ENCODE measurements at places on chromosomes 12 and 14.
A peak's percentile ranks its signal among the peaks of the same experiment; 100 is the strongest.

DNA sequence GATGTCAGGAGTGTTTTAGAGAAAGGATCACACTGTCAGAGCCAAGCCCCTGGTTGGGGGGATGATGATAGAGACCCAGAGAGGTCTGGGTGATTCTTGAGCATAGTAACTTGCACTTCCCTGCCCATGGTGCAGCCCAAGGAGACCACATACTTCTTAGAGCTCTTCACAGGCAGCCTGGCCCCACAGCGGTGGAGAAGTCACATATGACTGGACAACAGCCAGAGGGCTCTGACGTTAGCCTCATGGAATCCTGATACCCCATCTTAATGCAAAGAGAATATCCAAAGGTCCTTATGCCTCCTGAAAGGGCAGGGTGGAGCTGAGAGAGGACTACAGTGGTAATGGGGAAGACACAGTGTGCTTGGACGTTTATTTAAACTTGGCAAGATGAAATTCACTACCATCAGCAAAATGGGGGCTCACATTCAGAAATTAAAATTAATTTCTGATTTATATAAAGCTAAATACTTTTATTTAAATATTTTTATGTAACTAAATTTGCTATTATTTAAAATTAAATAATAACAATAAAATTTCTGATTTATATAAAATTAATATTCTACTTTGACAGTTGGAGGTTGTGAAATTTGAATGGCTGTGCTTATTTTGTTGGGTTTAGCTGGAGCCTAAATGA lies 131.3 kb downstream of the KTN1 start:
- DNase-seq = no peak

GRCh38 chr12:188910-189621 lies 24.9 kb downstream of the SLC6A12 start:
- DNase-seq = no peak

- DNase-seq = no peak
Observed at GRCh38 chr14:53847881-53848280, 108.7 kb downstream of the BMP4 start.

DNA sequence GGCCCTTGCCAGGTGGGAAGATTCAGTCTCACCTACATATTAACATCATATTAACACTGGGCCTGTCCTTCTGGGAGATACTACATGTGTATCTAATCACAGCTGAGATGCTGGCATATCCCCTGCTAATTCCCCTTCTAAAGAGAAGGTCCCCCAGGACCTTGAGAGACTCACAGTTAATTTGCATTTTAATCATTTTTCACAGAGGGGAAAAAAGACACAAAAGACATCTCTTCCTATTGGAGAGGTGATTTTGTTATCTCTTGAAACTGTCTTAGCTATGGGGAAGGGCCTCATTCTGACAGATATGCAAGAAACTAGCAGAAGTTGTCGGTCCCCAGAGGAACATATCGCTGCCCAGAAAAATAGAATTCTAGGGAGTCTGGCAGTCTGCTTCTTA lies 7.5 kb downstream of the C14orf132 start:
- no peak for DNase-seq

DNA sequence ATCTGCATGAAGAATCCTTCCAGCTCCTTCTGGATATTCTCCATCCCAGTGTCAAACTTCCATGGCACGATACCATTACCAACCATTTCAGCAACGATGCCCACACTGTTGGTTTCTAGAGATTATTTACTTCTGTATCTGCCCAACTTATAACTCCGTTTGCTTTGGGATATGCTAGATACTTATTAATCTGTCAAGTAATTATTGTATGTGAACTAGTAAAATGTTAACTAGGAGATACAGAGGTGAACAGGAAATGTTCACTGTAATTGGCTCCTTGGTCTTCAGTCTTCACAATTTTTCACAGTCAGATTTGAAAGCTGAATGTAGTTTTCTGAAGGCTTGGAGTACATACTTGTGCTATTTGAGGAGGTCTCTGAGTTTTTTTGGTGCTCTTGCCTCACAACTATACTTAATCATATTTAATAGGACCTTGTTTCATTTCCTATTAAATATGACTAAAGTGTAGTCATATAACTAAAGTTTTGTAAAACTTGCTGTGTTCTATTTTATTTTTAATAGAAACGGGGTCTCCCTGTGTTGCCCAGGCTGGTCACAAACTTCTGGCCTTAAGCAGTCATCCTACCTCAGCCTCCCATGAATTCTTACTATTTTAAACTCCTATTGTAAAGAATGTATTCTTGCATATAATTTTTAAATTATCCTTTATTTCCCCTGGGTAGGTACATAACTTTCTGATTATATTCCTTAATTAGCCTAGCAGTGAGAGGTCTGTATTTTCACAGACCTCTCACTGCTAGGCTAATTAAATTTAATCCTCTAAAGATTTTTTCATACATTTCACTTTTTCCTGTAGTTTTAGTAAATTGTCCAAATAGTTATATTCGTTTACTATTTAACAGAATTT lies 79.7 kb downstream of the FGD4 start:
- DNase-seq = no peak

DNA sequence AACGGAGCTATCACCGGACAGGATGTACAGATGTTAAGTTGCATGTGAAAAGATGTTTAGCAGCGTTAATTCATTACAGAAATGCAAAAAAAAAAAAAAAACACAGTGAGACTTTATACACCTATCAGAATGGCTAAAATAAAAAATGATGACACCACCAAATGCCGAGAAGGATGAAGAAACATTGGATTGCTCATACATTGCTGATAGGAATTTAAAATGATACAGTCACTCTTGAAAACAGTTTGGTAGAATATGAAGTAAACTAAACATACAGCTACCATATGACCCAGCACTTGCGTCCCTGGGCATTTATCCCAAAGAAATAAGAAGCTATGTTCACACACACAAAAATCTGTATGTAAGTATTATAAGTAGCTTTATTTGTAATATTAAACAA lies 574.1 kb downstream of the SLC16A7 start:
- no peak for DNase-seq

DNA sequence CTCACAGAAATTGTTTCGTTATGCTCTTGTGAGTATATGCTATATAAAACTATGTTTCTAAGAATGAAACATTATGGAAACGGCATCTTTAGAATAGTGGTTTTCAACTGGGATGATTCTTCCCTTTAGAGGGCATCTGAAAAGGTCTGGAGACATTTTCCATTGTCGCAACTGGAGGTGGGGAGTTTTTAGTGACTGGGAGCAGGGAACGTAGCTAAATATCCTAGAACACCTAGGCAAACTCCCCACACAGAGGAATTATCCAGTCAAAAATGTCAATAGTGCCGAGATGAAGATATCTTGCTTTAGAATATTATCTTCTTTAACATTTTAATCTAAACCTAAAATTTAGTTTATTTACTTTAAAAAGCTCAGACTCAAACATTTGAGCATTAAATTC lies 486.1 kb upstream of the FOXG1 start:
- no peak for DNase-seq

- DNase-seq = no peak
Observed at GRCh38 chr12:47349137-47350061, 269.6 kb upstream of the AMIGO2 start.

DNA sequence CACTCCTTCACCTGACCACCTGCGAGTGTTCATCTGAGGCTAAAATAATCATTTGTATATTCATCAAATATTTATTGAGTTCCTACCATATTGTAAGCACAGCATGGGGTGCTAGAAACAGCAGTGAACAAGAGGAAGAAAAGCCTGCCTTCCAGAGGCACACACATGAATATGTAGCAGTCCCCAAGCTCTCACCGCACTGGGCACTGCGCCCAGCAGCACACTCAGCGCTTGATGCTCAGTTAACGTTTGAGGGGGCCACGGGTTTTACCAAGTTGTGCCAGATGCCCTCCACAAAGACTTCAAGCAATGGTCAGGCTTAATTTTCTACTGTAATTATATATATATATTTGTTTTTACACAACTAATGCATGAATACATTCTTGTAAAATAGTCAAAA lies 52.0 kb downstream of the HELB start:
- DNase-seq = no peak

DNA sequence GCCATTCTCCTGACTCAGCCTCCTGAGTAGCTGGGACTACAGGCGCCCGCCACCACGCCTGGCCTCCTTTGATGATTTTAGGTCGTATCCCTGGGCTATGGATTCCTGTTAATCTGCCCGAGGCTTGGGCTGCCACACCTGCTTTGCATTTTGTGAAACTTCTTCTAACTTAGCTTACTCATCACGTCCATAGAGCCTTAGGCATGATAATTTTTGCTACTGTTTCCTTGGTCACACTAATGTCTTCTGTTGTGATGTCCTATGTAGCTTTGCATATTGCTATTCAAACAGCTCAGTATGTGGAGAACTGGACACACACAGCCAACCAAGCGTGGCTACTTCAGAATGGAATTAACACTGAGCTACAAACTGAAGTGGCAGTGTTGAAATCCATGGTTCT lies 47.5 kb upstream of the DDX11 start:
- no peak for DNase-seq

DNA sequence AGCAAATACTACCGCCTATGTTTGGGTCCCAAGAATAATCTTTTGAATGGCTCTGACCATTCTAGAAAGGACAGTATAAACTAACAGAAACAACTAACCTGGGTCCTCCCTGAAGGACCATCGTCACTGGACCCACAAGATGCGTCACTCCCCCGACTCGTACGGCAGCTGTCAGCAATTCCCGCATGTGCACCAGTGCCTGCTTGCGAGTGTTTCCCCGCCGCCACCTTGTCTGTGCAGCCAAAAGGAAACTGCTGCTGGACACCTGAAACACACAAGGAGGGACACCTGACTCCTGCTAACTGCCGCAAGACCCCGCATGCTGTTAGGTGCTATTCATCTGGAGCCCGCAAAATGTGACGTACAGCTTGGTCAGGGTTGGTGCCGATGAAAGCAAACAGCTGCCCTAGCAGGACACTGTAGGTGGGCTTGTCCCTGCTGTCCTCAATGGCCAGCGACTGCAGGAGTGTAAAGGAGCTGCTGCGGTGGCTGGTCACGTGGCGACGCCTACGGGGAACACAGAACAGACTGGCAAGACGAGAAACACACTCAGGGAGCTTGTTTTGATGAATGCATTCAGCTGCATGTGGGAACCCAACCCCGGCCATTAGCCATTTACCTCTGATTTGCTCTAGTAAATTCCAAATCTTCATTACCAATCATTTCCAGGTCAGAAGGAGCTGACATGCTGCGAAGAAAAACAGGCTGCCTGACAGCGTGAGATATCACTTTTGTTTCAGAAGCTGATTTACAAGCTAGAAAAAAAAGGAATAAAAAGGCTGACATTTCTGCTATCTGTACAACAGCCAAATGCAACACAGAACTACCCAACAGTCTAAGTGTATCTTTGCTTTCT lies 118.1 kb downstream of the TRAFD1 start:
- no peak for DNase-seq

- peak; percentile 63 for DNase-seq
Observed at GRCh38 chr12:93766796-93767523, 89.8 kb downstream of the CRADD start.

GRCh38 chr12:98280152-98280551 lies 235.2 kb upstream of the TMPO start:
- DNase-seq = no peak

GRCh38 chr12:21614506-21614905 lies 9.9 kb upstream of the GYS2 start:
- no peak for DNase-seq

DNA sequence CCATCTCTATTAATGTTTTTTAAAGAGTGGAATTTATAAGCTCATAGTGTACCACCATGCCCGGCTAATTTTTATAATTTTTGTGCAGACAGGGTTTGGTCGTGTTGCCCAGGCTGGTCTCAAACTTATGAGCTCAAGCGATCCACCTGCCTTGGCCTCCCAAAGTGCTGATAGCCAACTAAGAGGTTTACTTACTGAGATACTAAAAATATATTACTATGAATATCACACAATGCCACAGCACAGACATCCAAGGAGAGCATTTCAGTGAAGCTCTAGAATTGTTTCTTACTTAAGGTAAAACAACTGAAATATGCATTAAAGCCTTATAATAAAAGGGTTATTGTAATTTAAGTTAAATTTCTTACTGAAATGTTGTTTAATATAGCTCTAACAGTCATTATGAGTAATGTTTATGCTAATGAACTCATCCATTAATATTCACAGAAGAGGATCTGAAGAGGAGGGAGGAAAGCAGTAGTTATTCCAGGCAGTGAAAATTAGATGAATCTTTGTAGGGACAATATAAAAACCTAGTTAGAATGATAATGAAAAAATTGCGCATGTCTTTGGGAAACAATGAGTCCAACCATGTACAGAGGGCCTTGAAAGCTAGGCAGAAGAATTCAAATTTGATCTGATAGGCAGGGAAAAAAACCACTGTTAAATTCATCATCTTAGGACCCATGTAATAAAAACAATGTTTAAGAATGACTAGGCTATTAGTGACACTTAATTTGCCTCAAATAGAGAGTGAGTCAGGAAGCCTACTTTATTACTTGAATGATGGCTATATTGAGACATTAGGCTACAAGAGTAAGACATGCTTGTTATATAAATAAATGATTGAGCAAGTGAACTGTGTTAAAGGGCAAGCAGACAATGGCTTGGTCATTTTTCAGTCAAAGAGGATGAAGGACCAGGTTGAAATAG lies 99.2 kb downstream of the SLC41A2 start:
- no peak for DNase-seq

DNA sequence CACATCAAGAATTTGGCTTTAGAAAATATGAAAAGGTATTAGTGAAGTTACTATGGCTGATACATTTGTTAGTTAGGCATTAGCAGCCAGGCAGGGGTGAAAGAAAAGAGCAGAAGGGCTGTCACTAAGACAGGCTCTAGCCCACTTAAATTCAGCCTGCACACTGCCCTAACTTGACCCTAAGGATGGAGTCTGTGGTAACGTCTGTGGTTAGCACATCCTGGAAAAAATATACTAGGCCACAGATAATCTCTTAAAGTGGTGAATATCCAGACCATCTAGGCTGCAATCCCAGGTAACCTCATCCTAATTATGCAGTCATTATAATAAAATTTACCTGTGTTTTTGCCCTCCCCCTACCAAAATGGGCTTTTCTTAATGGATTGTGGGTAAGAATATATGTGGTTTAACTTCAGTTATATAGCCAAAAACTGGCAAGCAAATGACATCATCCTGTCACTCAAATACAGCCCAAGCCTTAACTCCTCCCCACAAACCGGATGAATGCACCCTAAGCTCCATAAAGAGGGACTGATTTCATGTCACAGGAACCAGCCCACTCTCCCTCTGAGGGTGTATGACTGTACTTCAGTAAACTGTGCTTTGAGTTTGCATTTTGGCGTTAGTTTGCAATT lies 440.9 kb downstream of the LRFN5 start:
- DNase-seq = no peak

DNA sequence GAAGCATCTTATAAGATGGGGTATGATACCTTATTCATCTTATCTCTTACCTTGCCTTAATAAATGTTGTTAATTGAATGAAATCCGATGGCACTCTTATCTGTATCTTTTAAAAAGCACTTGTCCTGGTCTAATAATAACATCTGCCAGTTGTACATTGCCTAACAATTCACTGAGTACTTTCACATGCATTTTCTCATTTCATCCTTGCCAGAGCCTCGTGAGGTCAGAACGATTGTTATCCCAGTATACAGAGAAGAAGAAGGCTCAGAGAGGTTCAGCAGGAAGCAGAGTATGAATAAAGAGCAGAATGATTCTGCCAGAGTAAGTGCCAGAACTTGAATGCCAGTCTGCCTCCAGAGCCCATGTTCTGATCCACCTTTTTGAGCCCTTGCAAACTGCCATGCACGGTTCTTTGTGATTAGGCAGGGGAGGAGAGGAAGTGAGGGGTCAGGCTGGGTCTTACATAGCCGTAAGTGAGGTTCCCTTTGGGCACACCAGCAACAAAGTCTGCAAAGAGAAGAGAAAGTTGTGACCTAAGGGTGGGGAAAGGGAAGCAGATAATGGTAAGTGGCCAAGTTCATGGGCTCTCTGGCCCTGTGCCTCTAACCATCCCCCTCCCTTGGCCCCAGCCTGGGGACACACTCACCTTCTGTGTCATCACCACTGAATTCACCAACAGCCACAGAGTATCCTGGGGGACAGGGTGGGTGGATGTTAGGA lies 11.7 kb downstream of the ITGA5 start:
- DNase-seq = no peak

Data from DND-41 (cell line).